Pancreas (tissue), 10 donors: ENCODE measurements at places on chromosomes 3 and 15. TPM values are rescaled to one million over a fixed set of nuclear protein-coding genes. Genes with fewer than 3 reads are reported as not detected.

The TM6SF1 gene
- 0.43 TPM for total RNA-seq

The ROBO1 gene
- total RNA-seq: 0.51 TPM

The ERICH6 gene
- not detected for total RNA-seq

The DLL4 gene
- 3.9 TPM for total RNA-seq

The GOLGA8M gene
- 1.5 TPM for total RNA-seq

The SPATA12 gene
- 0.06 TPM for total RNA-seq

The FBXL2 gene
- 7.8 TPM for total RNA-seq

The TGM4 gene
- not detected for total RNA-seq

The ARPP21 gene
- not detected for total RNA-seq

The PRR23B gene
- not detected for total RNA-seq

The CA12 gene
- total RNA-seq: 24.6 TPM

The MRPL47 gene
- 5.0 TPM for total RNA-seq

The ITPKA gene
- 1.2 TPM for total RNA-seq

The LRRIQ4 gene
- total RNA-seq: not detected

The ARHGAP11A gene
- 3.2 TPM for total RNA-seq

The SEMA6D gene
- 5.1 TPM for total RNA-seq

The NANOGP8 gene
- not detected for total RNA-seq

The CISH gene
- 11.0 TPM for total RNA-seq

The ALS2CL gene
- total RNA-seq: 8.7 TPM

The TMEM207 gene
- total RNA-seq: not detected

The CFAP92 gene
- 0.42 TPM for total RNA-seq

The WDR53 gene
- 3.5 TPM for total RNA-seq

The LTF gene
- 15.9 TPM for total RNA-seq

The FAM3D gene
- total RNA-seq: 0.72 TPM

The GABRG3 gene
- total RNA-seq: not detected

The KBTBD13 gene
- not detected for total RNA-seq

The ALDH1A2 gene
- total RNA-seq: 2.8 TPM

The FSTL1 gene
- total RNA-seq: 12.9 TPM

The GUCA1C gene
- 17.3 TPM for total RNA-seq

The ECE2 gene
- 9.3 TPM for total RNA-seq

The PAQR9 gene
- total RNA-seq: not detected

The PCOLCE2 gene
- total RNA-seq: 2.3 TPM

The AGBL1 gene
- total RNA-seq: not detected

The WWTR1 gene
- total RNA-seq: 23.6 TPM

The PFN2 gene
- 33.9 TPM for total RNA-seq

The CFAP20DC gene
- total RNA-seq: 0.39 TPM

The PLD1 gene
- 62.1 TPM for total RNA-seq

The CCDC80 gene
- total RNA-seq: 74.6 TPM
